ENCODE measurements at places on chromosomes 6 and 20.

- no peak for DNase-seq
Measured at GRCh38 chr6:164000276-164000675, 585.8 kb downstream of the QKI start.

DNA sequence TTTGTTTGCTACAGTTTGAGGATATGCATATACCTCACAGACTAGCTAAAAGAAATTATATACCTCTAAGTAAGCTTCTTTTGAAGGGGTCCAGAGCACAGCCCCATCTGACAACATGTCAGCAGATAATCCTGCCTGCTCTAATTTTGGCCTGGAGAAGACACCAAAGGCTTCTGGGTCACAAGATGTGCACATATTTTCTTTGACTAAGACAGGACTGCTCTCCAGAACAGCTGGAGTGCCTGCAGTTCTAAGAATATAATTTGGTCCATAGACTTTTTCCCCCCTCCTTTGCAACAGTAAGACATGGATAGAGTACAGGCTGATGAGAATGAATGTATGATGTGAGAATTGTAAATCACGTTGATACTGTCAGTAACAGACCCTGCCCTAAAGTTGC lies 107.9 kb upstream of the KCNK16 start:
- DNase-seq: no peak

DNA sequence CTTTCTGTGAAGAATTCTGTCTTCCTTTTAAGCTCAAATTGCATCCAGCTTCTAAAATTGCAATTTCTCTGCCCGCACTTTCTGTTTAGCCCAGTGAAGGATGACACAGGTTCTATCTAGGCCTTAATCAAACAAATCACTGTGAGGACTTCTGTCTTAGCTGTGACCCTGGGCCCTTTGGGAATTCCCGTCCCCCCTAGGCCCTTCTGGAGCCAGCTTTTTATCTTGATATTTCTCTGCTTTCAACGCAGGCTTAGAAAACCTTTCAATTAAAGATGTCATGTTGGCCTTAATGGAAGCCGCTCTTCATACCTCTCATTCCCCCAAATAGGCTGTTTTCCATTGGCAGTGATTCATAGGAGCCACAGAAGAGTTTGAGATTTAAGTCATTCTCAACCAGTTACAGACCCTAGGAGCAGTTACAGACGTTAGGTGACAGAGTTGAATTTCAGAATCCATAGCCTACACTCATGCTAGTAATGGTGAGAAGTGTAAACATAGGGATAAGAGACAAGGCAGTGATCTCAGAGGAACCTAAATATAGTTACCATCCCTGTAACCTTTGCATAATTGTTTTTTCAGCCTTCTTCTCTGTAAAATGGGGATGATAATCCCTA lies 74.8 kb upstream of the FLRT3 start:
- no peak for DNase-seq

GRCh38 chr6:84967389-84967788 lies 203.0 kb upstream of the TBX18 start:
- no peak for DNase-seq

GRCh38 chr6:73329201-73329600 lies 24.9 kb downstream of the DPPA5 start:
- DNase-seq: no peak

- no peak for DNase-seq
Measured at GRCh38 chr20:4465855-4466545, 255.7 kb upstream of the PRND start.

DNA sequence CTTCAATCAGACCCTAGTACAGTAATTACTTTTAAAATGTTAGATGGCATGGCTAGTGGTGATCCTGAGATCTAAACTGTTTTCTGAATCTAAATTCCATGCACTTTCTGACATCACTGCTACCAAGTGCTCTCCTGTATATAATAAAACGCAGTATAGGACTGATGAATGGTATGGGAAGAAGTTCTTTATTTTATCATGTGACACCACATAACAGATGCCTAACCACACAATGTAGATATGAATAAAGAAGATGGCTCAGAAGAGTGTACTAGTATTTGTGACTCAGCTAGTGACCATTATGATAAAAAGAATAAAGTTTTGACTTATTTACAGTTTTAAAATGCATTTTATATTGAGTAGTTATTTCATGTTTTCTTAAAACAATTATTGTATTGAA lies 8.5 kb downstream of the NDUFAF4 start:
- DNase-seq: no peak

GRCh38 chr20:38957915-38958485 lies 4.1 kb upstream of the DHX35 start:
- DNase-seq: no peak

DNA sequence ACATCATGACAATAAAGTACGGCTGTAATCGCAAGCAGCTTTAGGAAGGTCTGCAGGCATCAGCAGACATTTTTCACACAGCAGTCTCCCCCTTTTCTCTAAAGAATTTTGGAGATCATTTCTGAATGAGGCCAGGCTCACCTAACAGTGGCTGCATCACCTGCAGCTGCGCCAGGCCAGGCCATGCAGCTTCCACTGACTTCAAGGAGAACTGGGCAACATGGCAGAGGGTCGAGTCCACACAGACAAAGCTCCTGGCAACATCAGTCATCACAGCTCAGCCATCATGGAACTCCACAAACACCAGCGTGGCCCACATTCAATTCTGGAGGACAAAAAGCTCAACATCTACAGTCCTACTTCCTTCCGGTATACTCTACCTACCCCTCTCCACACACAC lies 17.8 kb upstream of the FOXC1 start:
- no peak for DNase-seq

DNA sequence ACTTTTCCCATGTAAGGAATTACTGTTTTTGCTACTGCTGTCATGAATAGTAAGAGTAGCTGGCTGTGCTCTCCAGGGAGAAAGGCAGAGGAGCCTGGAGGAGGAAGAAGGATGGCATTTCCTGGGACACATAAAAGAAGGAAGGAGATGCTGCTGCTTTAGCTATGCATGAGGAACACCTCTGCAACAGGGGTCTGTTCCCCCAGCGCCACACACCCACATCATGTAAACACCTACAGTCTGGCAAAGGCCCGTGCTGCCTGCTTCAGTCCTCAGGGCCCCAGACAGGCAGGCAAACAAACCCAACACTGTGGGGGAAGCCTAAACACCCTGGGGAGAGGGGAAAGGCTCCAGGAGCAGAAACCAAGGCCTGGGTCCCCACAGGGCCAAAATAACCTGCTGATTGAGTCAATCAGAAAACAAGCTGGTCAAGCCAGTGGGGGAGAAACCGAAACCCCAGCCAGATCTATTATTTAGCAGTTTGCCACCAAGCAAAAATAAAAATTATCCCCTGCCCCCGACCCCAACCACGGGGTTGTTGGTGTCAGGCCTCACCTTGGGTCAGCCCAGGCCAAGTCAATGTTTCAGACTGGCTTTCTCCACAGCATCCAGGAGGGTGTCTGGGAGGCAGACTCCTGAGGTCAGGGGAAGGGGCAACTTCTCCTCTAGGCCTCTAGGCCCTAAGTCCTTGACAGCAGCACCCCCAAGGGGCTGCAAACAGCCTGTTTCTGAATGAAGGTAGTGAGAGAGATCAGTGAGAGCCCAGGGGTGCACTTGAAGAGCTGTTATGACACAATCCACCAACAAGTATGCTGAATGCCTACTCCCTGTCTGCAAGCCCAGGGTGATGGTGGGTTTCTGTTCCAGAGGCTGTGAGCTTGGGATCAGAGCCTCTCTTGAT lies 34.6 kb upstream of the SCUBE3 start:
- no peak for DNase-seq

Data from stimulated activated CD8-positive, alpha-beta memory T cell treated with anti-CD3 and anti-CD28 coated beads, Interleukin-12 subunit alpha, Interleukin-12 subunit beta, amount 100 ng/mL, for 4 hours (primary cell).